ENCODE measurements at places on chromosomes 4 and X. TPM values are rescaled to one million over a fixed set of nuclear protein-coding genes. Genes with fewer than 3 reads are reported as not detected.

GRCh38 chr4:147488556-147488955 is 7.7 kb downstream of the EDNRA start:
- DNase-seq: no peak

DNA sequence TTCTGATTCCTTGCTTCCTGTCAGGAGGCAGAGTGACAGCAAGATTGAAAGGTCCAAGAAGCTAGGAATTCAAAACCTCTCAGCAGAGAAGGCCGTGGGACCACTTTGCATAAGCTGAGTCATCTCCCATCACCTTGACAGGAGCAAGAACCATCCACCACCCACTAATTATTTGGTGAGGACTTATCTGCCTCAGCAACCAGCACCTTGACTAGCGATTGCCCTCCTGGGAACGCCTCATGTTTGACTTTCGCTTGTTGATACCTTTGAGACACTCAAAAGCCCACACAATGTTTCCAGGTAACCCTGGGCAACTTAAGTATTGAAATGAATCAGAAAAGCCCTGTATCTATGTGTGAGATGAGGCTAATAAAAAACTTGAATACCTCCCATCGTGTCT is 233.5 kb upstream of the GYPA start:
- no peak for DNase-seq

- DNase-seq: no peak
These were observed 101.6 kb upstream of the MID1IP1 start for GRCh38 chrX:38699696-38700095.

- no peak for DNase-seq
These were observed 90.3 kb downstream of the ATOH1 start for GRCh38 chr4:93918856-93919255.

GRCh38 chr4:147965056-147965455 is 233.2 kb downstream of the ARHGAP10 start:
- no peak for DNase-seq

DNA sequence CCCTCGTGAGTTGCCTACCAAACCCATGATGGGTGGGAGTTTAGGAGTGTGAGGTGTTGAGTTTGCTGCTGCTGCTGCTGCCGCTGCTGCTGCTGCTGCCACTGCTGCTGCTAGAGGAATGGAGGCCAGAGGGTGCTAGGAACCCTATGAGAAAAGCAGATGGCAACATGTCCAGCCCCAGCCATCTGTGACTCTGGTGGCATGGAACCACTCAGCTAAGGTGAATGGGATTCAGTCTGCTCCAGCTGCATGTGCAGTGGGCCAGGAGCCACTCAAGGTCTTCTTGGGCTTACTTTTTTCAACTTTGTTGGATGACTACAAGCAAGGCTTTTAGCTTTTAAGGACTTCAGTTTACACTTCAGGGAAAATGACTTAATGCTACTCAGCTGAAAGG is 103.8 kb downstream of the RTL5 start:
- DNase-seq: no peak

GRCh38 chr4:170087163-170087700 is 2.5 kb downstream of the AADAT start:
- DNase-seq: no peak

GRCh38 chrX:95290455-95290854 is 1394.2 kb upstream of the DIAPH2 start:
- DNase-seq: no peak

GRCh38 chr4:81466841-81467671 is 4.7 kb downstream of the RASGEF1B start:
- DNase-seq: no peak

GRCh38 chr4:152935631-152936445 is at the start of gene FHDC1:
FHDC1 (plus strand) TSS chr4:152936323; CDS start chr4:152943058, 6,735 bp downstream.
- DNase-seq: peak; percentile 90

DNA sequence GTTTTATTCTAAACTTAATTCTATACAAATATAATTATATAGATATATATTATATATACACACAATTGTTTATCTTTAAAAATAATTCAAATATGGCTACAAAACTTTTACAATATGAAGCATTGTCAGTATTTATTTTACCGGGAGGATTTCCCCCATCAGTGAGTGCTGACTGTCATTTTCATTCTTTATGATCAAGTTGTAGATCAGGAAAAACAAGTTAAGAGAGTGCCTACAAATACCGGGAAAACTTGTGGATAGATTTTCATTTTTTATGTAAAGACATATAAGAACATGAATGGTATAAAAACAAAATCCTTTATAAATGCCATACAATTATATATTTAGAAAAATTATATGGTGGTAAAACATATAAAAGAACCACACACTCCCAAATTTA is 37.8 kb downstream of the CLCN3 start:
- no peak for DNase-seq

DNA sequence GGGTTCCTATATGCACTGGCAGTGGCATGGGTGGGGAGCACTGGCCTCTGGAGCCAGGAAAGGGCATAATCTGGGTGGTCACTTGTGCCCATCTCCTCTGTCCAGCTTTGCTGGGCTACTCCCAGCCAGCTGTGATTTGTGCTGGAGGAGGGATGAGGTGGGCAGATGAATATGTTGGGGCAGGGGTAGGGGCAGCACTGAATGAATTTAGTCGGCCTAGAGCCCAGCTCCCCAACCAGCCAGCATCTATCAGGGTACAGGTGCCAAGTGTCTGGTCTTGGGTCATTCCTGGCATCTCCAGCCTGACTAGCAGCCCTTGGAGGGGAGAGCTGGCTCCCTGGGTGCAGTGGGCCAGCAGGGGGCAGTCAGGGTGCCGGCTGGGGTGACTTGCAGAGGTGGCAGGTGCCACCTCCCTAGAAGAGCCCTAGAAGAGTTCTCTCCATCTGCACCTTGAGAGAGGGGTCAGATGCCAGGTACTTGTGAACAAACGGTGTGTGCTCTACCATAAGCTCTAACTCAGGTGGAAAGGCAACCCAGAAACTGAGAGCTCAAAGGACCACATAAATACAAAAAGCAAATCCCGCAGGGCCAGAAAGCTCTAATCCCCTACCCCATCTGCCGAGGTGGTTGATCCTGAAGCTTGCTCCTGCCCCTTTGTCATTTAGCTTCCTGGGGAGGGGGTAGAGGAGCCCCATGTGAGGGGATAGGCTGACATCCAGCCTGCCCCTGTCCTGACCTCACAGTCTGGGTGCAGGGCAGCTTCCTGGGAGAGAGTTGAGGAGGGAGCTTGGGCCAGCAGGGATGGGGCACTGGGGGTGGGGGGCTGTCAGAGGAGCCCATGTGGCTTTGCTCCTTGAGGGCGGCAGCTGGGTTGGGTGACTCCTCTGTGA is 2.2 kb downstream of the SORCS2 start:
- DNase-seq: no peak

GRCh38 chrX:79082899-79083298 is 61.6 kb upstream of the GPR174 start:
- no peak for DNase-seq

DNA sequence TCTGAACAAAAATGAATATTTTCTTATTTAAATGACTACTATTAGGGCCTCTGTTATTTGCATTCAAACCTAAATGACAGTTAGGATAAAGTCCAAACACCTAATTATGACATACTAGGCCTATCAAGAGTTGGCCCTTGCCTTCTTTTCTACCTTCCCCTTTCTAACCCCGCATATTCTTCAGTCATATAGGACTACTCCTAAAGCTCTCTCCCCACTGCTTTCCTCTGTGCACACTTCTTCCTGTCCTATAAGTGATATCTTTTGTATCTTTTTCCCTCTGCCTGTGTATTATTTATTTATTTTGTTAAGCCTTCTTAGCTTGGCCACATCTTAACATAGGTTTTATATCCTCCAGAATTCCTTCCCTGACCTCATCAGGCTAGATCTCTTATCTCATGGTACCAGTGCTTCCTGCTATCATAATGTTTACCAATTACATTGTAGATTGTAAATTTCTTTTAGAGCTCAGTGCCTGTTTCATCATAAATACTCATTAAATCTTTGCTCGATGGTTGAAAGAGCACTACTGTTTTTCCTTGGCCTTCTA is 22.5 kb downstream of the ERVMER34-1 start:
- no peak for DNase-seq

DNA sequence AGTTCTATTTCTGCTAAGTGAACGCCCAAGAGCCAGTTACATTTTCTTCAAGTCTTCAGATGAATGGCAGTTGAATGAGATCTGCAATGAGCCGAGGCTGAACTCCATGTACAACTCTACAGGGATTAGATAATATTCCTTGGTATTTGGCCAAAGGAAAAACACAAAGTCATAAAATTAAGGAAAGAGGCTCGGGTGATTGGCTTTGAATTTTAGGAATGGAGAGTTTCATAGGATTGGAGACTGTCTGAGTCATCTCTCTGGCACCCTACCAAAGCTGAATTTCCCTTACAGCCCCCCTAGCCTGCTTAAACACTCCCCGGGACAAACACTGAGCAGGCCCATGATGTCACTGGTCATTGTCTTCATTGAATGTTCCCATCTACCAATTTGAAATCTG is 188.0 kb upstream of the C1QTNF7 start:
- DNase-seq: no peak

GRCh38 chr4:142549248-142549647 is 296.9 kb downstream of the INPP4B start:
- DNase-seq: no peak

DNA sequence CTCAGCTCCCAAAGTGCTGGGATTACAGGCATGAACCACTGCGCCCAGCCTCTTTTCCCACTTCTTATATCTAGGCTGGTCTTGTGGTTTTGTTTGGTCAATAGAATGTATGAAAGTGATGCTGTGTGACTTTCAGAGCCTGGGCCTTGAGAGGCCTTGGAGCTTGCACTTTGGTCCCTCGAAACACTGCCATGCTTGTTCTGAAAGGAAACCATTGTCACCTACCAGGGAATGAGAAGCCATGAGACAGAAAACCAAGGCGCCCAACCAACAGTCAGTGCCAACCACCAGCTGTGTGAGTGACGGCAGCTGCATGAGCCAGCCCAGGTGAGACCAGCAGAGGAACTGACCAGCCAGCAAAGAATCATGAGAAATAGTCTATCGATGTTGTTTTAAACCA is 57.4 kb downstream of the SCD5 start:
- DNase-seq: no peak

GRCh38 chr4:128961405-128961804 is 131.9 kb downstream of the SCLT1 start:
- DNase-seq: no peak

DNA sequence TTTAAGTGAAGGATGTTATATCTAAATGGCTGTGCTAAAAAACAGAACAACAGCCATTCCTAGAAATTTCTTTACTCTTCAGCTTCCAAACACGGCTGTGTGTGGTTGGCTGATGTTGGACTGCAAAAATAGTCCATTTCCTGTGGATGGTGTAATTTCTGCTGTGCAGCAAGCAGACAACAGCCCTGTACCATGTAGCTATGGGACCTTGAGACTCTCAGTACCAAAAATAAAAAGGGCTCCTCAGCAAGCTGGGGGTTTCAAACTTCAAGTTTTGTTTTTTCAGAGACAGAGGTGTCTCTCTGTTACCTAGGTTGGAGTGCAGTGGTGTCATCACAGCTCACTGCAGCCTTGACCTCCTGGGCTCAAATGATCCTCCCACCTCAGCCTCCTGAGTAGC is 18.1 kb downstream of the CD40LG start:
- no peak for DNase-seq

DNA sequence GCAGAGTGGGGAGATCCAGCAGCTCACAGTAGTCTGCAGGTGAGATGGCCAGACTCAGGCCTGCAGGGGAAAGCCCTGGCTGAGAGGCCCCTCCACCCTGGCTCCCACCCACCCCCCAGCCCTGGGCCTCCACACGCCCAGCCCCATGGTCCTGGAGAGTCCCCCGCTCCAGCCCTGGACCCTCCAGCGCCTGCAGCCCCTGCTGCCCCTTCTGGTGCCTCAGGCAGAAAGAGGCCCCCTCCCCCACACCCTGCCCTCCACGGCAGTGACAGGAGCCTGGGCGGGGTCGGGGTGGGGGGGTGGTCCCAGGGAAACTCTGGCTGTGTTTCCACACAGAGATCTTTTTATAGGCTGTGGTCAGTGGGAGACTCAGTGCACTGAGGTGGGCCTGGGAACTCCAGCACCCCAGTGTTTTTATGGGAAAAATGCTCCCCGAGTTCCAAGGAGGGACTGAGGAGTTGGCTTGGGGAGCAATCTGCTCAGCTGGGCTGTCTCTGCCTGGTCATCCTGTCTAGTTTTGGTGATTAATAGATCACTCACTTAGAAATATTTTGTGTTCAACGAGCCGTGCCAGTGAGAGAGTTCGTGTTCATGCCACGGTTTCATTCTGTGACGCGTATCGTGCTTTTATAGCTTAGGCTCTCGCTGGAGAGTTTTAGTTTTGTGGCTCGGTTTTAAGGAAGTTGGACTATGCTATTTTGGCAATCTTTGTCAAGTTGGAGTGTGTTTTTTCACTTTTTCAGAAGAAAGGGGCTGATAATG is 53.1 kb upstream of the HGFAC start:
- DNase-seq: peak; percentile 89

- peak; percentile 57 for DNase-seq
These were observed 68.1 kb downstream of the DIAPH2 start for GRCh38 chrX:96752781-96753180.

DNA sequence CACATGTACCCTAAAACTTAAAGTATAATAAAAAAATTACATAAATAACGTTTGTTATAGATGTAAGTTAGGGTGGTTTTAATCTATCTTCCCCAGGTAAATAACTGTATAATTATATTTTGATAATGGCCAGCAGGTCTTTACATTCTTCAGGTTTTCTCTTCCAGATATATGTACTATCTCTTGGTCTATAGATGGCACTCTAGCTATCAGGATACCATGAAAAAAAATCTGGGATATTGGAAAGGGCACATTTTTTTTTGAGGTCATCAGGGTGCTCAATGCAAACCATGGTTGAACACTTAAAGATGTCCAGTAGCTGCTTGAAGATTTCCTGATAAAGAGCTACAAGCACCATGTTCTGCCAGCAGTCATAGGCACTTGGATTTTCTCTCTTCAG is 15.6 kb upstream of the ADH4 start:
- DNase-seq: no peak

DNA sequence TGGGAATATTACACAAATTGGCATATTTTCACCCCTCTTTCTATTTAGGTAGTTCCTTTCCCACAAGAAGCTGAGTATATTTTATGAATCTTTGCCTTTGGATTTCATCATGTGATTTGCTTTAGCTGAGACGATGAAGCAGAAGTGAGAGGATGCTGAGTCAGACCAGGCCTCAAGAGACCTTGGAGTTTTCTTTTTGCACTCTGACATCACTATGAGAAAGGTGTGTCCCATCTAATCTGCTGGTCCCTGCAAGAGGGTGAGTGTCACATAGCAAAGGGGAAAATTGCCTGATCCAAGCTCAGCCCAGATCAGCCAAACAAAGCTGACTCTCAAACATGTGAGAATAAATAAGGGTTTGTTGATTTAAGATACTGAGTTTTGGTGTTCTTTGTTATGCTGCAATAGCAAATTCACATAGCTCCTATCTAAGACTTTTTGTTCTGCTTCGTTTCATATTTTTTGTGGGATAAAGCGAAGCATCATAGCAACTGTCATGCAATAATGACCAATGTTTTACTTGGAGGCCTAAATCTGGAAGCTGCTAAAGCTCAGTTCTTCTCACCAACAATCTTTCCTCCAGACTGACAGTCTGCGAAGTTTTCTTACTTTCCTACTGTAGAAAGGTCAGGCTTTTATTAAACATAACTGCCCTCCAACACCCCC is 176.9 kb downstream of the PDHA2 start:
- DNase-seq: no peak

GRCh38 chr4:73676861-73677323 is 56.7 kb upstream of the RASSF6 start:
- peak; percentile 53 for DNase-seq

Gene EFHC2
- total RNA-seq: 6.4 TPM

Gene MAGEA9B
- total RNA-seq: not detected

Gene RHOXF1
- total RNA-seq: 0.79 TPM

Gene ADAM29
- total RNA-seq: not detected

Gene CHRNA9
- not detected for total RNA-seq

Gene SPANXN3
- not detected for total RNA-seq

Gene CD40LG
- total RNA-seq: 0.85 TPM

Gene AADAT
- 2.6 TPM for total RNA-seq
